SJCRH30 (cell line): ENCODE measurements at places on chromosomes 13 and 19. TPM values are rescaled to one million over a fixed set of nuclear protein-coding genes. Genes with fewer than 3 reads are reported as not detected.

Gene PRRG2
- 0.51 and 0.58 TPM in 2 replicates for total RNA-seq

Gene SH2D3A
- total RNA-seq: not detected in 2 replicates

Gene ZNF649
- total RNA-seq: 22.0 and 22.1 TPM in 2 replicates

Gene NFKBIB
- 29.5 and 29.7 TPM in 2 replicates for total RNA-seq

Gene ANGPTL8
- not detected in 2 replicates for total RNA-seq

Gene KIR3DL1
- total RNA-seq: not detected in 2 replicates

Gene C19orf38
- not detected in 2 replicates for total RNA-seq

Gene ZNF737
- 17.6 and 18.6 TPM in 2 replicates for total RNA-seq

Gene OR7D2
- total RNA-seq: 0.05 and 0.14 TPM in 2 replicates

Gene SULT2A1
- total RNA-seq: not detected in 2 replicates

Gene ZNF284
- 4.0 and 4.7 TPM in 2 replicates for total RNA-seq

Gene SLC8A2
- 0.10 TPM in 1 of 2 replicates, not detected in the other for total RNA-seq

Gene RAB3A
- total RNA-seq: 2.3 and 2.7 TPM in 2 replicates

Gene WDR87
- not detected in 2 replicates for total RNA-seq

Gene GNA15
- total RNA-seq: 0.13 and 0.59 TPM in 2 replicates

Gene GAPDHS
- not detected in 2 replicates for total RNA-seq

Gene CYP2F1
- total RNA-seq: not detected in 2 replicates

Gene FLT3
- not detected in 2 replicates for total RNA-seq

Gene EID2B
- 6.3 and 9.1 TPM in 2 replicates for total RNA-seq

Gene PSG3
- total RNA-seq: not detected in 2 replicates

Gene PRKCG
- total RNA-seq: 0.06 TPM in 1 of 2 replicates, not detected in the other

Gene EDDM13
- not detected in 2 replicates for total RNA-seq

Gene PRSS57
- total RNA-seq: not detected in 2 replicates

Gene PABPC3
- 0.10 and 0.14 TPM in 2 replicates for total RNA-seq

Gene RGS9BP
- 0.18 and 0.38 TPM in 2 replicates for total RNA-seq

Gene FGF22
- not detected in 2 replicates for total RNA-seq

Gene KLK14
- total RNA-seq: not detected in 2 replicates
